K562 (cell line): ENCODE measurements at places on chromosomes 3 and 15. TPM values are rescaled to one million over a fixed set of nuclear protein-coding genes. Genes with fewer than 3 reads are reported as not detected.

Gene CGGBP1
- 37.9 and 39.2 TPM in 2 replicates for total RNA-seq

- DNase-seq = no peak
Measured at GRCh38 chr15:56654624-56655023, 78.7 kb downstream of the ZNF280D start.

Gene IL17RE
- 0.47 and 0.72 TPM in 2 replicates for total RNA-seq

- DNase-seq = no peak
Measured at GRCh38 chr3:64138656-64139375, 86.5 kb downstream of the PRICKLE2 start.

Gene SEMA5B
- not detected in 2 replicates for total RNA-seq

DNA sequence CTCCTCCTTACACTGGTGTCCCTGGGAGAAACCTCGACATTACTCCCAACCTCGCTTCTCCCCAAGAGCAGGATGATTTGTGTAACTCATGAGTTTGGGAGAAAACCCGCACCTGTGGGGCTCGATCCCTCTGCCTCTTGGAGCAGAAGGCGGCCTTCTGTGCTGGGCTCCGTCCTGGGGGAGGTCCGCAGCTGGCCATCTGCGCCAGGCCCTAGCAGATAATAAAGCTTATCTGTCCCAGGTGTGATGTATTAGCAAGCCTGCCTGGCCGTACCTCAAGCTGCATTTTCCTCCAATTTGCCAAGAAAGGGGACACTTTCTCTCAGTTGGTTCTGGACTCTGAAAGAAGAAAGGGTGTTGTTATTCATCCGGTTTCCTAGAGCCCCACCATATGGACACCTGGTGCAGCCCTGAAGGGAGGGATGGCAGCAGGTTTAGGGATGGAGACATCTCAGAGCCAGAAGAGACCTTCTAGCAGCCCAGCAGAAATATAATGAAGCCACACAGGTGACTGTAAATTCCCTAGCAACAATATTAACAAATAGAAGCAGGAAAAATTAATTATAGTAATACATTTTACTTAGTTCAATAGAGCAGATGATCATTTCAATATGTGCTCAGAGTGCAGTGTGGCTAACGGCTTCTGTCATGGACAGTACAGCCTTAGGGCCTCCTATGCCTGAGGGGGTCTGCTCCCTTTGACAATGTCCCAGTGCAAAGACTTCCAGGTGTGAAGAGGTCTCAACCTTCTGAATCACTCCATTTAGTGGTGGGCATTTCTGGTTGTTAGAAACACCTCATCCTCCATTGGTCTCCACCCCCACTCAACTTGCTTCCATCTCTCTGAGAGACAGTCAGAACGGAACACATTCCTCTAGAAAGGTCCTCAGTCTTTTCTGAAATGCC lies 94.8 kb downstream of the CPN2 start:
- DNase-seq = peak; percentile 83

DNA sequence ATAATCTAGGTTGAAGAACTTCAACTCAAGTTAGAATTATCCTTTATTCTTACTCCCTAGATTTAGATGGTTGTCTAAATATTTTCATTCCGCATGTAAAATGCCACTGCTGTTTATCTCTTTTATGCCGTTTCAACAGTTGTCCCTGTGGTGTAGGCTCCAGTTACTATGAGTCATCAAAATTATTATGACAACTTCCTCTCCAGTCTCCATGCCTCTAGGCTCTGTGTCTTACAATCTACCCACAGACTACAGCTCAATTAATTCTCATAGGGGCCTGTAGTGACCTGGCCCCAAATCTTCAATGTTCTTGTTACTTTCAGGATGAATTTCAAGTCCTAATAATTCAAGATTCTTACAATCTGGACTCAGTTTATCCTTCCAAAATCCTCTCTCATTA lies 105.8 kb upstream of the UNC13C start:
- no peak for DNase-seq

Gene A4GNT
- not detected in 2 replicates for total RNA-seq

Gene KLHL40
- total RNA-seq = not detected in 2 replicates

GRCh38 chr15:37097144-37097919 lies 3.0 kb downstream of the MEIS2 start:
- no peak for DNase-seq

GRCh38 chr15:45443645-45444044 lies 65.3 kb upstream of the GATM start:
- DNase-seq = no peak

Gene PPM1L
- 0.31 and 0.38 TPM in 2 replicates for total RNA-seq

- no peak for DNase-seq
Measured at GRCh38 chr15:77035999-77036471, 34.9 kb downstream of the TSPAN3 start.

Gene ATRIP
- 13.9 and 14.1 TPM in 2 replicates for total RNA-seq

DNA sequence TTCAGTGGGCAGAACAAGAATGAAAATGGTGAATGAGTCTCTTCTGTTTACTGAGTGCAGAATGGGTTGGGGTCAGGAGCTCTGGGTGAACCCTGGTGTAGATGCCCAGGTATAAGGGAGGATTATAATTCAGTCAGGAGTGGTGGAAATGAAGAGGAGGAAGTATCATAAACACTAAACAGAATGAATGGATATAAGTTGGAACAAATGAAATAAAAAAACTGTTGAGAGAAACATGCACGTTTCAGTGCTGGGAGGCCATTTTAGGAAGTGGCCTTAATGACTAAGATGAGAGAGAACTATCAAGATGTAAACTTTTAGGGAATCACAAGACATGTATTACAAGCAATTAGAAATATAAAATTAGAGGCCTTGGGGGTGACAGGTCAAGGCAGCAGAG lies 32.8 kb upstream of the LEKR1 start:
- DNase-seq = no peak

DNA sequence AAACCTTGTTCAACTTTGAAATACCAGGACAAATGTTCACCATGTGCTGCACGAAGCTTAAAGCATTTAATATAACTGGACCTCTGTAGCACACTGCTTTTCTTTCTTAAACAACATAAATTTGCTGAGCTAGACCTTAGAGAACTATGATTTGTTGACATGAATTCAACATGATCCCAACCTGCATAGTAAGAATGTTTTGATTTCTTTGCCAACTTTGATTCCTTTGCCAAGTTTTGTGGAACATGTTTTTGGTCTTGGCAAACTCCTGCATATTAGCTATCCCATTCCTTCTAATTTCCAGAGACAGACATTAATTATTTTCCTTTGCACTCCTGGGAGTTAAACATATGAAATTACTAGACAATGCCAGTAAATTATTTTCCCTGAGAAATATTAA lies 197.2 kb upstream of the RBMS3 start:
- no peak for DNase-seq

GRCh38 chr3:170058127-170058526 lies 20.3 kb downstream of the GPR160 start:
- DNase-seq = no peak

Gene CDC25A
- 52.0 and 59.2 TPM in 2 replicates for total RNA-seq

- DNase-seq = no peak
Measured at GRCh38 chr3:36784138-36784635, 19.8 kb upstream of the DCLK3 start.

Gene FBXO40
- total RNA-seq = not detected in 2 replicates

DNA sequence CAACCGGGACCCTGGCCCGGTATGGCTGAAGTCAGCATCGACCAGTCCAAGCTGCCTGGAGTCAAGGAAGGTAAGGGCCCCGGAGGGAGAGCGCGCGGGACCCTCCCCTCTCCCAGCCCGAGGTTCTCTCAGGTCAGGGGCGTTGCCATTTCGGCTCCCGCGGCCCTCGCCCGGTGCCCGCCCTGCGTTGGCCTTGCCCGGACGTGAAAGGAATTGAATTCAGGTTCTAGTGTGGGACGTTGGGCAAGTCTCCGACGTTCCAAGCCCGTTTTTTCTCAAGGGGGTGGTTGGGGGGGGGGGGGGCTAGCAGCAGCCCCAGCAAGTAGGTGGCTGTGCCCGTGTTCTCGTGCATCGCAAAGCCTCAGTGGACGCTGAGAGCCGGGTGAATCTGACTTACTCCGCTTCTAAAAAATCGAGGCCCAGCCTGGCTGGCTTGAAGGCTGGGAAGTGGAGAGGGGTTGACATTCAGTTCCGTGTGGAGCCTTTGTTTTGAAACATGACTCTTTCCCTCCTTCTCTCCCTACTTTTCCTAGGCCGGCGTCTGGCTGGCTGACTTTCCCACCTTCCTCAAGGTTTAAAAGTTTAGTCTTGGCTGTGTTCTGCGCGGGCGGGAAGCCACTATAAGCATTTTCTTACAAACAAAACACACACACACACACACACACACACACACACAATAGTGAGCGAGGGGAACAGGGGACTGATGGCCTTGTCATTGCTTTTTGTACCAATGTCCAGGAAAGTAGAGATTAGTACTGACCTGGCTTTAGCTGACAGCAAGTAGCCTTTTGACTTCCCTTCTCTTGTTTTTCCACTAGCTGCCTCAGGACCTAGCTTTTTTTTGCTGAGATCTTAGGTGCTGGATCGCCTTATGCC lies at the start of gene UTS2B:
Gene UTS2B, minus strand, starts transcription at position 873 of the 876 bp plus-strand sequence. CDS start 48,337 bp downstream, outside the sequence.
- peak; percentile 20 for DNase-seq

Gene LOXL1
- not detected in 2 replicates for total RNA-seq

DNA sequence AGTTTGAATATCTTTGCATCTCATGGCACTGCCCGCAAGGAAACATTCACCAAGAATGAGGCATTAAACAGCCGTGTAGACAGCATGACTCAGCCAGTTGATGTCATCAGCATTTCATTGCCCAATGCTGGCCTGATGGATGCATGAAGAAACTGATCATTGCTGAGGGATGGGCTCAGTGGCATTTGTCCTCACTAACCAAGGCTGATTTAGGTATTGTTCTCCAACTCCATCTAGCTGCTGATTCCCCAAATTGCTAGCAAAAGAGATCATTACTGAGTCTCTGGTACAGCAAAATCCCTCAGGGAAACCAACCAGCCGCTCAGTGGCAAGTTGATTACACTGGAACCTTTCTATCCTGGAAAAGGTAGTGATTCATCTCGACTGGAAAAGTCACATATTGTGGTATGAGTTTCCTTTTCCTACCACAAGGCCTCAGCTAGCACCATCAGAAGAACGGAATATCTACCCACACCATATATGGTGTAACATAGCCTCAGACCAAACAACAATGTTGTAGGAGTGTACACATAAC lies 186.5 kb upstream of the GAP43 start:
- DNase-seq = no peak

GRCh38 chr15:40058476-40059140 lies 19.6 kb upstream of the SRP14 start:
- no peak for DNase-seq

- DNase-seq = no peak
Measured at GRCh38 chr15:72994534-72995177, 57.6 kb upstream of the NEO1 start.

Gene EOMES
- total RNA-seq = 0.07 TPM in 1 of 2 replicates, not detected in the other

GRCh38 chr3:139135657-139136056 lies 91.0 kb upstream of the PRR23C start:
- no peak for DNase-seq

Gene MESP2
- total RNA-seq = 0.47 and 0.66 TPM in 2 replicates

DNA sequence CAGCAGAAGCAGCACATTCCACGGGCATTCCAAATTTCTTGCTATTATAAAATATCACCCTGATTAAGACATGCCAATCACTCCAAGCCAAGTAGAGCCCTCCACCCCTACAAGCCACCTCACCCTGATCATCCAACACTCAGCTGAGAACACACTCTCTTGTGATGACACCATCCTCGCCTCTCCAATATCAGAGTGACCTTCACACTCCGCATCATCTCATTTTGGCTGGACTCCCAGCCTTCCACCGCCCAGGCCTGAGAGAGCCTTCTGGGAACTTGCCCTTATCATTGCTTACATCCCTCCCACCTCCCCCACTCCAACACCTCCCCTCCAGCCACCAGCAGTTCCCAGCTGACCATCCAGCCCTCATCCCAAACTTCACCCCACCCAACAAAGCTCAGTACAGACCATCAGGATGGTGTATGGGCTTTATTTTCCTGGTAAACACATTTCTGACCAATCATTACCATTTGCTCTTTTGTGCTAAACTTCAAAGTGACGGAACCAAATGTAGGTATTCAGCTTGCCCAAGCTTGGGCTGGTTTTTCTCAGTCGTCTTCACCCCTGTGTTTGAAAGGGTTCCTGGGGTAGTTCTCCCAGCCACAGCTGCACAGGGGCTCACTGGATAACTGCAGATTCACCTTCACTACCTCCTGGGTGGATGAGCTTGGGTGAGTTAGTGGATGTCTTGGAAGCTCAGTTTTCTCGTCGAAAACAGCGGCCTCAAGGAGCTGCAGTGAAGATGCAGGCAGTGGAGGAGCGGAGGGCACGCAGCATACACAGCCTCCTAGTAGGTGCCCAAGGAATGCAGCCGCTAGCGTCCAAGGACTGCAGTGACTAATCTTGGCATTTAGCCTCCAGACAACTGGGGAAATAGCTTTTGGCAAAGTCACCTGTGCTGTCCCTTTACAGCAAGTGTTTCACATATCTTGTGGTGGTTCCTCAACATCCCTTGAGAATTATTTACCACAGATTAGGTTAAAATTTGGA lies 115.1 kb downstream of the LIPC start:
- peak; percentile 82 for DNase-seq

Gene C3orf85
- not detected in 2 replicates for total RNA-seq

GRCh38 chr15:40367371-40367685 lies 9.3 kb downstream of the DISP2 start:
- DNase-seq = no peak

- DNase-seq = no peak
Measured at GRCh38 chr3:102810937-102811336, 376.1 kb downstream of the ZPLD1 start.

Gene ROPN1
- not detected in 2 replicates for total RNA-seq

Gene ARHGAP31
- total RNA-seq = 0.13 and 0.38 TPM in 2 replicates

Gene TRPM1
- not detected in 2 replicates for total RNA-seq

- no peak for DNase-seq
Measured at GRCh38 chr3:100093831-100094230, 20.5 kb downstream of the FILIP1L start.

DNA sequence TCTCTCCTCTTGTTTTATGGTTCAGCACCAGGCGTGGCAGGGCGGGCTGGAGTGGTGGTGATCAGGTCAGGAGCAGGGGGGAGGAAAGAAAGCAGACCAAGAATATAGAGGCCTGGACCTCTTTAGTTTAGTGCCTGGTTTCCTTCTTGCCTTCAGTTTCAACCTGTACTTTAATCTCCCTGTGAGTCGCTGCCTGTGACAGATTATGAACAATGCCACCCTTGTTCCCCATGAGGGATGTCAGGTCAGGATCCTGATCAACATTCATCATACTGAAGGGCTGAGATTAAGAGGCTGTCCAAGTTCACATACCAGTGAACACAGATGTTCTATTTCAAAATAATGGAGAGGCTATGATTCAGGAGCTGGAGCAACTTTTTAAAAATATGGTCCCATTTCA lies 11.4 kb downstream of the ENTPD3 start:
- DNase-seq = no peak

Gene GOLGA6L2
- total RNA-seq = not detected in 2 replicates

DNA sequence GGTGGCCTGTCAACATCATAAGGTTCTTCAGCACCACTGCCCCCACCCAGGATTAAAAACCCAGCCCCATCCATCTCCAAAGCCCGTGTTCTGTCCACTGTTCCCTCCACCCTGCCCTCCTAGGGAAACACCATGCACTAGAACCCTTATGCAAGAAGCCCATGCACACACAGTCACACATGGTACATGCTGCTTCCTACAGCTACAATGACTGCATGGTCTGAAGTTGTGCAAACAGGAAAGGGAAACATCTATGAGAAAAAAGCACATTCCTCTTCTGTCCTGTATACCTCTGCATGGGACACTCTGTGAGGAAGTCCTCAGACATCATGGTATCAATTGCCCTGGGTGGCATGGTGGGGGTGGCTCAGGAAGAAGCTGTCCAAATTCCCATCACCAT lies 108.6 kb upstream of the MRPS22 start:
- no peak for DNase-seq
